ENCODE measurements at places on chromosomes 1 and 21. TPM values are rescaled to one million over a fixed set of nuclear protein-coding genes. Genes with fewer than 3 reads are reported as not detected.

The UBASH3A gene
- 52.9 TPM for total RNA-seq

The PLEKHN1 gene
- total RNA-seq = 1.3 TPM

The MYCL gene
- total RNA-seq = 0.20 TPM

The MXRA8 gene
- 0.98 TPM for total RNA-seq

The CD52 gene
- total RNA-seq = 324 TPM

The CHRM3 gene
- not detected for total RNA-seq

The MAP10 gene
- total RNA-seq = 1.5 TPM

The HCRTR1 gene
- not detected for total RNA-seq

The ZNF644 gene
- 43.4 TPM for total RNA-seq

The GBP7 gene
- 0.11 TPM for total RNA-seq

The PLA2G2F gene
- not detected for total RNA-seq

The PLA2G2C gene
- total RNA-seq = 0.29 TPM

The HSD3B2 gene
- not detected for total RNA-seq

GRCh38 chr1:109767637-109768334 is 4.1 kb upstream of the EPS8L3 start:
- H3K4me1 ChIP-seq = no peaks in the 10 kb centered on the region
- H3K36me3 ChIP-seq = no peaks in the 10 kb centered on the region
- no peak for DNase-seq
- H3K27me3 ChIP-seq = no peaks in the 10 kb centered on the region
- H3K27ac ChIP-seq = no peak overlapping the region

- H3K27ac ChIP-seq = peak overlapping the region; percentile 81
- H3K4me1 ChIP-seq = peaks cover 43% of the 10 kb centered on the region
- H3K4me3 ChIP-seq = no peak overlapping the region
- peaks cover 33% of the 10 kb centered on the region for H3K36me3 ChIP-seq
- no peak for DNase-seq
Measured at GRCh38 chr1:25356848-25357247, 18.7 kb downstream of the TMEM50A start.

GRCh38 chr1:169110689-169111447 is 4.4 kb downstream of the ATP1B1 start:
- peaks cover 2% of the 10 kb centered on the region for H3K27me3 ChIP-seq
- H3K4me1 ChIP-seq = peaks cover 33% of the 10 kb centered on the region
- peaks cover 4% of the 10 kb centered on the region for H3K36me3 ChIP-seq
- no peak overlapping the region for H3K4me3 ChIP-seq

- H3K36me3 ChIP-seq = no peaks in the 10 kb centered on the region
- H3K4me1 ChIP-seq = no peaks in the 10 kb centered on the region
- H3K27ac ChIP-seq = no peak overlapping the region
- peaks cover 6% of the 10 kb centered on the region for H3K27me3 ChIP-seq
- DNase-seq = no peak
Measured at GRCh38 chr1:34655875-34656240, 99.0 kb upstream of the GJB5 start.

- H3K27ac ChIP-seq = peak overlapping the region; percentile 78
- no peak overlapping the region for H3K4me3 ChIP-seq
- H3K4me1 ChIP-seq = peaks cover 11% of the 10 kb centered on the region
- no peaks in the 10 kb centered on the region for H3K27me3 ChIP-seq
Measured at GRCh38 chr21:33578959-33579542, 9.4 kb downstream of the DONSON start.

DNA sequence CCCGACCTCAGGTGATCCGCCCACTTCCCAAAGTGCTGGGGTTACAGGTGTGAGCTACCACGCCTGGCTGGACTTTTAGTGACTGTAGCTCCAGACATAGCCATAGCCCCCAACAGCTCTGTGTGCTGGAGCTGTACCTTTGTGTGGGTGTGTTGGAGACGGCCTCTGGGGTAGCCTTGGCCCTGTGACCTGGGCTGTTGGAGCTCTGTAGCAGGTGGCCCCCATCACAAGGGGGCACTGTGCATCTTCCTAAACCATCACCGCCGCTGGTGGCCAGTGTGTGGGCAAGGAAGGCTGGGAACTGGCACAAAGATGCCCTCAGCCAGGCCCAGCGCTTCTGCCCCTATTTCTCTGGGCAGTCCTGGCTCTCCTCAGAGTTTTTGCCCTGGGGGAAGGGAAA is 38.4 kb upstream of the FOXO6 start:
- peak; percentile 60 for DNase-seq
- no peaks in the 10 kb centered on the region for H3K36me3 ChIP-seq
- no peak overlapping the region for H3K4me3 ChIP-seq
- H3K27me3 ChIP-seq = no peaks in the 10 kb centered on the region

DNA sequence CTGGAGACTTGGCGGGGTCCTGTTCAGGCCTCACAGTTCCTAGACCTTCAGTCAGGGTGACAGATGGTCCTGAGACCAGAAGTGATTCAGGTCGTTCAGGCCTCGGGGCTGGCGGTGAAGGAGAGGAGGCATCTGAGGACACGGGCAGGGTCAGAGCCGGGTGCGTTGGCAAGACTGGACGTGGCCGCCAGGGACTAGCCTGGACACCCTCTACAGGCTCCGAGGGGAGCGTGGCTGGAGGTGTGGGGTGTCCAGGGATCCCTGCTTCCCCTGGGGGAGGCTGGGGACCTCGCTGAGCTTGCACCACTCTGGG is 64.0 kb upstream of the TARDBP start:
- H3K36me3 ChIP-seq = no peaks in the 10 kb centered on the region
- no peak overlapping the region for H3K27ac ChIP-seq
- peaks cover 19% of the 10 kb centered on the region for H3K27me3 ChIP-seq

GRCh38 chr1:53967409-53968124 is 21.4 kb downstream of the LRRC42 start:
- H3K27ac ChIP-seq = no peak overlapping the region
- H3K4me3 ChIP-seq = no peak overlapping the region
- H3K27me3 ChIP-seq = no peaks in the 10 kb centered on the region
- peaks cover 3% of the 10 kb centered on the region for H3K4me1 ChIP-seq
- no peak for DNase-seq

GRCh38 chr1:183635099-183635605 is 431 bp downstream of the ARPC5 start:
- H3K27ac ChIP-seq = peak overlapping the region; percentile 98
- peak; percentile 29 for DNase-seq
- peaks cover 44% of the 10 kb centered on the region for H3K4me1 ChIP-seq
- peak overlapping the region; percentile 89 for H3K4me3 ChIP-seq
- H3K27me3 ChIP-seq = no peaks in the 10 kb centered on the region
